ENCODE measurements at places on chromosomes 5 and 9.

DNA sequence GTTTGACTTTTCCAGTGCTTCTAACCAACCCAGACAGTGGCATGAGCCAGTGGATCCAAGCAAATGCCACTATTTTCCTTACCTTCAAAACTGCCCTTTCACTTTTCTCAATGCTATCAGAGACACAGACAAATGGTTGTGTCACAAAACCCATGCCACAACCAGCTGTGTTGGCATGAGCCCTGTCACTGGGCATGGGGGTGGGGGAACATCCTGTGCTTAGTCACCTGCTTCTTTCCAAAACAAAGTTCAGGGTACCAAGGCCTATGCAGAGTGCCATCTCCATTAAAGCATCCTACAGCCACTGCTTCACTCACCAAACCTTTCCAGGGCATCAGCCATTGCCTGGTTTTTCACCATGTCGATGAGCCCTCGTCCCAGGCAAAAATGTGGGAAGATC is 30.1 kb downstream of the NIPSNAP3B start:
- DNase-seq = no peak

GRCh38 chr9:27362447-27363210 is 65.7 kb upstream of the EQTN start:
- no peak for DNase-seq

GRCh38 chr5:87853541-87853940 is 415.1 kb downstream of the TMEM161B start:
- no peak for DNase-seq

- DNase-seq = no peak
Measured at GRCh38 chr9:99400184-99400731, 178.2 kb downstream of the SEC61B start.

Data from fibroblast of the aortic adventitia (primary cell).